GM23338 (cell line): ENCODE measurements at places on chromosomes 1 and 21. TPM values are rescaled to one million over a fixed set of nuclear protein-coding genes. Genes with fewer than 3 reads are reported as not detected.

REN gene
- total RNA-seq: not detected in 2 replicates

CDA gene
- 1.7 and 2.5 TPM in 2 replicates for total RNA-seq

NECTIN4 gene
- not detected in 2 replicates for total RNA-seq

FAM72B gene
- 15.0 and 16.0 TPM in 2 replicates for total RNA-seq

HSF2BP gene
- 2.0 and 2.3 TPM in 2 replicates for total RNA-seq

OR2L3 gene
- total RNA-seq: not detected in 2 replicates

C1orf87 gene
- 0.07 TPM in 1 of 2 replicates, not detected in the other for total RNA-seq

DNAI4 gene
- 0.90 and 5.3 TPM in 2 replicates for total RNA-seq

TMEM81 gene
- 2.7 and 3.6 TPM in 2 replicates for total RNA-seq

S100A2 gene
- 0.66 TPM in 1 of 2 replicates, not detected in the other for total RNA-seq

DNA sequence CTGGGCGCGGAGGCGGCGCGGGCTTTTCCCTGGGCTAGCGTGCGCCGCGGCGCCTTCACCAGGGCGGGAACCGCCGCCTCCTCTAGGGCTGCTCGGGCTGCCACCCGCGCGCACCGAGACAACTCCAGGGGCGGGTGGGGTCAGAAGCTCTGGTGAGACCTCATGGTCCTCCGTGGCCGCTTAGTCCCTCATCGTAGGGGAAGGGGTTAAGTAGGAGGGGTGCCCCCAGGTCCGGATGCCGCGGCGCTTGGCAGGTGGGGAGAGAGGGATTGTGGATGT lies 559 bp downstream of the SERTAD4 start:
- H3K27ac ChIP-seq: no peak overlapping the region
- peak overlapping the region; percentile 85 for H3K4me3 ChIP-seq
- H3K27me3 ChIP-seq: peaks cover 82% of the 10 kb centered on the region
- H3K36me3 ChIP-seq: no peaks in the 10 kb centered on the region
- H3K4me1 ChIP-seq: peaks cover 46% of the 10 kb centered on the region

GRCh38 chr1:244751271-244751895 lies 84.1 kb upstream of the COX20 start:
- no peaks in the 10 kb centered on the region for H3K4me1 ChIP-seq
- no peak for DNase-seq
- H3K27me3 ChIP-seq: no peaks in the 10 kb centered on the region

- H3K36me3 ChIP-seq: no peaks in the 10 kb centered on the region
- no peaks in the 10 kb centered on the region for H3K27me3 ChIP-seq
- no peak for DNase-seq
- no peak overlapping the region for H3K27ac ChIP-seq
- no peak overlapping the region for H3K4me3 ChIP-seq
Observed at GRCh38 chr1:171983584-171983983, 142.3 kb downstream of the DNM3 start.

- no peaks in the 10 kb centered on the region for H3K27me3 ChIP-seq
- no peaks in the 10 kb centered on the region for H3K4me1 ChIP-seq
- H3K27ac ChIP-seq: no peak overlapping the region
- H3K36me3 ChIP-seq: no peaks in the 10 kb centered on the region
- no peak overlapping the region for H3K4me3 ChIP-seq
Observed at GRCh38 chr21:25506887-25507286, 100.4 kb downstream of the MRPL39 start.

DNA sequence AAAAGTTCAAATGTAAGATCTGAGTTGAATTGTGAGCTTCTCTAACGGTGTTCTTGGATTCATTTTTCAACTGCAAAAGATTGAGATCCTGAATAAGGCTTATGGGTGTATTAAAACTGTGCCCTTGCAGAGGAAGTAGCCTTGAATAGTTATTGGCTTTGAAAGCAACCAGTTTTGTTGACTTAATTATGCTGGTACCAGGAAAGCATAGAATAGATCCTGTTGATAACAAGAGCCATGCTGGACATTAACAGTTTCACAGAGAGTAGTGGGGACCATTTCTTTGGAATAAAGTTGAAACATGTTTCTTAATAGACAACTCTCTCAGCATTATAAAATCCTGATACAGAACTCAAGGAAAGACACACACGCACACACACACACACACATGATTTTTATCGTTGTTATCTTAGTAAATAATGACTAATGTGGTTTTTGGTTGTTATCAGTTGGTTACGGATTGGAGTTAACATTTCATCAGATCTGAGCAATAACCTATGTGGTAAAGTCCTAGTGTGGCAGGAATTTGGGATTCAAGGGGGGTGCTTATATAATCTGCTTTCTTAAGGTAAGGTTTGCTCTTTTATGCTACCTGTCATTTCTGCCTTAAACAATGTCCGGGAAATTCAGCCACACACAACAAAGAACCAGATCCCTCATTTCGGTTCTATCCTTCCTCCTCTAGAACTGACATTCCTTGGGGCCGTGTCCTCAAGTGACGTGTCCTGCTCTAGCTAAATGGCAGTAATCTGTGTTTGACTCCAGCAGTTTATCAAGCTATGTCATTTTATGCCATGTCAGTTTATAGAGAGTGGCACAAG lies 330.9 kb downstream of the CHRM3 start:
- no peak overlapping the region for H3K4me3 ChIP-seq
- H3K27me3 ChIP-seq: no peaks in the 10 kb centered on the region

GRCh38 chr1:83561346-83561745 lies 437.6 kb downstream of the TTLL7 start:
- no peak overlapping the region for H3K4me3 ChIP-seq
- no peaks in the 10 kb centered on the region for H3K27me3 ChIP-seq
- no peak for DNase-seq
- H3K36me3 ChIP-seq: no peaks in the 10 kb centered on the region

DNA sequence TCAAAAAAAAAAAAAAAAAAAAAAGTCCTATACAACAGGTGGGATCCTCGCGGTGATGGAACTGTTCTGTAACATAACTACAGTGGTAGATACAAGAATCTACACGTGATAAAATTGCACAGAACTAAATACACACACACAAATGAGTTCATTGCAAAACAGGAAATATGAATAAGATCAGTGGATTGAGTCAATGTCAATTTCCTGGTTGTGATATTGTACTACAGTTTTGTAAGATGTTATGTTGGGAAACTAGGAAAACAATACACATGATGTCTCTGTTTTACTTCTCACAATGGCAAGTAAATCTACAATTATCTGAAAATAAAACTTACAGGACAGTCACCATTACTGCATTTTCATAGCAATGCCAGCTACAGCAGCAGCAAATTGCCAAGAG lies 59.8 kb downstream of the ITGB3BP start:
- no peaks in the 10 kb centered on the region for H3K27me3 ChIP-seq
- peaks cover 15% of the 10 kb centered on the region; the same call in 1 of the 2 replicates for H3K36me3 ChIP-seq
- H3K4me3 ChIP-seq: no peak overlapping the region
- DNase-seq: no peak
- H3K27ac ChIP-seq: no peak overlapping the region
- H3K4me1 ChIP-seq: no peaks in the 10 kb centered on the region

DNA sequence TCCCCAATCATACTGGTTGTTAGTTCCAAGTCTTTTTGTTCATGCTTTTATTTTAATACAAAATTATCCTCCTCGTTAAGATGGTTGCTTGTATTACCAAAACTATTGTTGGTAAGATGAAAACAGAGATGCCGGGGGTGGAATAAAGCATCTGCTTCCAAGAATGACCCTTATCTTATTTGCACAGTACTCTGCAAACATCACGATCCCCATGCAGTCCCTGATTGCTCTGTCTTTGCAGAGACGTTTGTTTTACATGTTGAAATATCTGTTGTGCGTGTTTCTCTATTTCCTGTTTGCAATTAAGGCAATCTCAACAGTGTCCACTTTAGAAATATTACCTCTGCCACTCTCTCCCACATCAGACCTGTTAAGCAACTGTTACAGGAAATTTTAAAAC lies 141.3 kb upstream of the NCAM2 start:
- peaks cover 4% of the 10 kb centered on the region; the same call in 1 of the 2 replicates for H3K4me1 ChIP-seq
- no peak for DNase-seq
- no peak overlapping the region for H3K27ac ChIP-seq
- no peak overlapping the region for H3K4me3 ChIP-seq
- no peaks in the 10 kb centered on the region for H3K27me3 ChIP-seq
- H3K36me3 ChIP-seq: no peaks in the 10 kb centered on the region

GRCh38 chr1:196115646-196116045 lies 492.6 kb downstream of the KCNT2 start:
- no peak overlapping the region for H3K27ac ChIP-seq
- no peaks in the 10 kb centered on the region for H3K36me3 ChIP-seq
- H3K27me3 ChIP-seq: no peaks in the 10 kb centered on the region
